C1 segment of cervical spinal cord (tissue), 14 donors: ENCODE measurements at places on chromosomes 2 and 18.

- no peak for DNase-seq
Observed at GRCh38 chr18:80148326-80149199, 39.5 kb downstream of the ADNP2 start.

DNA sequence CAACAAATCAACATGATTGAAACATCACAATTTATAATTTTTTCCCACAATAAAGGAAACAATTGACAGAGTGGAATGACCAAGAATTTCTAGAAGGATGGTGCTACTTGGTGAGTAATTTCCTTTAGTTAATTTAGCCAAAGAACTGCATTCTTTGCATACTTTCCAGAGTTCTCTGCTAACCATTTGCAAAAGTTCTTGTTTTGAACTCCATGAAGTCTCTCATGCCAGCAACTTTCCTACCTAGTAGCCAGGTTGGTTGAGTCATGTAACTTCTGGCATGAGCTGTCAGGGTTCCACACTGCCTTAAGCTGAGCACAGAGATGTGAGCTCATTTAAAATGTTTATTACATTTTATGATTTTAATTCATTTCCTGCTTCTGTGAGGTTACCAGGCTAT, 539.6 kb downstream of the PID1 start:
- DNase-seq: no peak

- DNase-seq: no peak
Observed at GRCh38 chr2:80300954-80301353, 3.6 kb downstream of the LRRTM1 start.

- DNase-seq: no peak
Observed at GRCh38 chr18:76339246-76339620, 155.8 kb downstream of the ZNF516 start.

DNA sequence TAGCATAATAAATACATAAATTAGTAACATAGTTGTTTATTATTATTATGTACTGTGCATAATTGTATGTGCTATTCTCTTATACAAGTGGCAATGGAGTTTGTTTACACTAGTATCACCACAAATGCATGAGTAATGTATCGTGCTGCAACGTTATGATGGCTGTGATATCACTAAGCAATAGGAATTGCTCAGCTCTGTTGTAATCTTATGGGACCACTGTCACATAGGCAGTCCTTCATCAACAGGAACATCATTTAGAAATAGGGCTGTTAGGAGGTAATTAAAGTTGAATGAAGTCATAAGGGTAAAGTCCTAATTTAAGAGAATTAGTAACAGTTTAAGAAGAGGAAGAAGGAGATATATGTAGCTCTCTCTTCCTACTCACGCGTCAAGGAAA, 33.8 kb downstream of the TEX51 start:
- DNase-seq: no peak

DNA sequence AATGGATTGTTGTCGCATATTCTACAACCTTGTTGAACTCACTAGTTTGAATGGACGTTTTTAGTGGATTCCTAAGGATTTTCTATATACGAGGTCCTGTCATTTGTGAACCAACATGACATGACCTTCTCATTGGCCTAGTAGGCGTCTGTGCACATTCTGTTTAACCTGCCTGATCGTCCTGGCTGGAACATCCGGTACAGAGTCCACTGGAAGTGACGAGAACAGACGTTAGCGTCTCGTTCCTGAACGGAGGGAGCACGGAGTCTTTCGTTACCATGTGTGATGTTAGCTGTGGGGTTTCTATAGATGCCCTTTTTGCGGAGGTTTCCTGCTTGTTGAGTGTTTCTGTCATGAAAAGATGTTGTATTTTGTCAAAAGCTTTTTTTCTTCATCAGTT, 61.9 kb downstream of the SLC66A2 start:
- DNase-seq: no peak

GRCh38 chr2:149586898-149587219, 716 bp downstream of the MMADHC start:
- DNase-seq: no peak

DNA sequence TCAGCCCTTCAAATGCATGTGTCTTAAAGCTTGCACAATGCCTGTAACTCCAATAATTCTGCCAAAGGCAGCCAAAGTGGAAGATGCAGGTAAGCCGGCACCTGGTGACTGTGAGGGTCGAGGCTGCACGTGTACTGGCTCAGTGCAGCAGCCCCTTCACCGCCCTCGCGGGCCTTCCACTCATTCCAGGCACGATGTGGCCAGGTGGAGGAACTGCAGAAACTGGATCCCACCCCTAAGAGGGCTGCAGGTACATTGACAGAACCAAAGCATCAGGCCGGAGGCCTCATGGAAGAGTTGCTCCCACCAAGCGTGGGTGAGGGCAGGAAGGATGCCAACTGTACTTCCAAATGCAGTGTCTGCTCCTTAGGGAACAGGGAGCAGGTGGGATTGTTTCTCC, 253.4 kb downstream of the HDAC4 start:
- DNase-seq: no peak

GRCh38 chr2:42853549-42854206, 61.3 kb upstream of the HAAO start:
- no peak for DNase-seq

DNA sequence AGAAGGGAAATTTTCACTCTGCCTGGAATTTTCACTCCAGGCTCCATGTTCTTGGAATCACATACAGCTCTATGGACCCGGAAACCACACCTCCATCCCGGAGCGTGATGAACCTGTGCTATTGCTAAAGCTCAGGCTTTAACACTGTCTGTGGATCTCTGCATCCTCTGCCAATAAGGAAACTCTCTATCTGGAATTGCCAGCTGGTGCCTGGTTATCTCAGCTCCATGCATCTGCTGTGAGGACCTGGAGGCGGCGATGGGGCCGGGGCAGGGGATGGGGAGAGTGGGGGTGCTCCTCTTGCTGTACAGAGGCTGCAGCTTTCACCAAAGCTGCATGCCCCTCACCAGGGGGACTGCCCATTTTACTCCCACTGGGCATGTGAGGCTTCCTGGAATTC, 754.0 kb upstream of the SOX11 start:
- no peak for DNase-seq

- no peak for DNase-seq
Observed at GRCh38 chr2:43819491-43820163, 19.0 kb downstream of the ABCG5 start.

GRCh38 chr2:146265656-146266055, 1579.2 kb upstream of the ACVR2A start:
- no peak for DNase-seq

DNA sequence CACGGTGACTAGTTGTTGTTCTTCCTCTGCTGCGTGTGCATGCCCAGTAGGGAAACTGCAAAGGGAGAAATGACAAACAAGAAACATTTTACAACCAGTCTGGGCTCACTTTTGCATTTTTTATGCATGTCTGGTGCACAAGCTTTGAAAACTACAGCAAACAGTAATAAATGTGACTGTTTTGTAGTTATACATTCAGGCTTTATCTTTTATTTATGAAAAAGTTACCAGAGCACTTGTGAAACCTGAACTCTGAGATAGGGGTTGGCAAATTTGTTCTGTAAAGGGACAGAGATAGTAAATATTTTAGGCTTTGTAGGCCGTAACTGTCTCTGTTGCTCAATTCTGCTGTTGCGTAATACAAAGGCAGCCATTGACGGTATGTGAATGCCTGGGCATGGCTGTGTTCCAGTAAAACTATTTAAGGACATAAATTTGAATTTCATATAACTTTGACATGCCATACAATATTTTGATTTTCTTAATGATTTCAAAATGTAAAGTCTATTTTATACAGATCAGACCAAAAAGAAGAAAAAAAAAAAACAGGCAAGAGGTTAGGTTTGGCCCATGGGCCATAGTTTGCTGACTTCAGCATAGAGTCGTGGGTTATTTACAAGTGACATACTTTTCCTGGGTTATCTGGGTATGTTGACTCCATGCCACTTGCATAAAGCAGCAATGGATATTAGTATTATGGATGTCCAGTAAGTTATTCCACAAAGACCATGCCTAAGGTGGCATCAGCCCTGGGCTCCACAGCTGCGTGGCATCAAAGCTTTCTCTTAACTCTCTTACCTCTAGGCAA, 53.6 kb upstream of the EML6 start:
- DNase-seq: no peak

DNA sequence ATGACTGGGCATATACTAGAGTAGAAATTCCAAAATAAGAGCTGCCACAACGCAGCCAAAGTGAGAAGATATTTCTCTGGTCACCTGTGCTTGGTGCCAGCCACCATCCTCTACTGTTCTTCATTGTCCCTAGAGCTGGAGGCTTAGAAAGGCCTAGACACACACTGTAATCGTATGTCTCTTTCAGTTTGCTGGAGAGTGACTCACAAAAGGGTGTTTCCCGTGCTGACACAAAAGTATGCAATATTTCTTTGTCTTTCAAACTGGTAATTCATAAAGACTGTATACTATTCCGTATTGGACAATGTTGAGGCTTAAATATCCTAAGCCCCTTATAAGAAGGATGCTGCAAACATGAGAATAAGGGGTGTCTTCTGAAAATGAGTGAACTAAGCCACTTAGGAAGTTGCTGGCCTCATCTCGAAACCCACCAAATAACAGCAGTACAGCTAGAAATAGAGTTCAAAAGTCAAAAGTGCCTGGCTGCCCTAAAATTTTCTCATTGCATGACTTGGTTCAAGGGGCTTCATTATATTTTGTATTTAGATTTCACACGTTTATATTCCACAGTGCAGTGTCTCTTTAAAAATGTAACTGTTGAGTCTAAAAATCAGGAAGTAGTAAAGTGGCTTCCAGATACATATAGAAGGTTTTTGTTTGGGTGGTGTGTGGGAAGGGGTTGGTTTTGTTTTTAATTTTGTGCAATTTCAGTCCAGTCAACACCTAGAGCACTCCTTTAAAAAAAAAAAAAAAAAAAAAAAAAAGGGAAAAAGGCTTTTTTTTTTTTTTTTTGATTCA, 601.1 kb downstream of the ARHGAP15 start:
- no peak for DNase-seq

GRCh38 chr2:136116151-136116812, 1.7 kb downstream of the CXCR4 start:
- no peak for DNase-seq

GRCh38 chr2:222919841-222920526, 59.1 kb downstream of the ACSL3 start:
- DNase-seq: no peak

- no peak for DNase-seq
Observed at GRCh38 chr2:215241791-215242305, 70.0 kb upstream of the ATIC start.

GRCh38 chr2:141264848-141265247, 866.0 kb downstream of the LRP1B start:
- no peak for DNase-seq

- DNase-seq: no peak
Observed at GRCh38 chr2:30106543-30106942, 40.3 kb upstream of the YPEL5 start.

- DNase-seq: no peak
Observed at GRCh38 chr2:16196687-16197503, 256.5 kb downstream of the MYCN start.

DNA sequence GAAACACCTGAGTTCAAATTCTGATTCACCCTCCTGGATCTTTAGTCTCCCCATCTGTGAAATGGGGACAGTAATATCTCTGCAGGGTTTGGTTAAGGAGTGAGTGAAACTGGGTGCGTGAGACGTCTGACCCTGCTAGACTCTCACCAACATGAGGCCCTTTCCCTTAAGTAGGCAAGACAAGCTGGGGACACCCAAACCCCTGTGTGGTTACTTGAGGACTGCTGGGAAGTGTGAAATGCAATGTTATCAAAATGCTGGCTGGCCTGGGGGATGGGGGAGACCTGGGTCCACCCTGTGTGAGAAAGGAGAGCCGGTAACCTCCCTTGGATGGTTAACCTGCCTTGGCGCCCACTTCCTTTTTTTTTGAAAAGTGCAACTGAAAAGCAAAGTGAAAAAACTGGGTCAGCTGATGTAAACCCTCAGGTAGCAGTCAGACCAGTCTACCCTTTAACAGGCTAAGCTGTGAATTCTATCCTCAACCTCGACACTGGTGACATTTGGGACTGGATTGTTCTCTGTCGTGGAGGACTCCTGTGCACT, 82.3 kb downstream of the INPP5D start:
- no peak for DNase-seq

- DNase-seq: no peak
Observed at GRCh38 chr18:76234676-76235060, 260.4 kb downstream of the ZNF516 start.

- no peak for DNase-seq
Observed at GRCh38 chr2:45233301-45233700, 224.0 kb upstream of the SIX2 start.

DNA sequence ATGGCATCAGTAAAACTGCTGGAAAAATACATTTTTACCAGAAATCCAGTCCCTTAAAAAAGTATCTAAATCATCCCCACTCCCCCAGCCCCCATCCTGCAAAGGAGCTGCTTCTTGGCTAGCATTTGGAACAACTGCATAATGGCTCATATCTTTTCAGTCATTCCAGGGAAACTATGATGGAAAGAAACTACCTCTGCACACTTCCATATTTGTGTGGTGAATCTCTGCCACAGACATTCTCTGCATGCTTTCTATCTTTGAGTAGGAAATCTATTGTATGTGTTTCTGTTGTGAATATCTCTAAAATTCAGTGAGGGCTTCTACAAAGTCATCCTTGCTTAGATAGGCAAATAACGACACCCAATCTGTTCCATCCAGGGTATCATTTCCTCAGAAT, 632.3 kb downstream of the LRP1B start:
- DNase-seq: no peak
